ENCODE measurements at places on chromosomes 3 and 15.

DNA sequence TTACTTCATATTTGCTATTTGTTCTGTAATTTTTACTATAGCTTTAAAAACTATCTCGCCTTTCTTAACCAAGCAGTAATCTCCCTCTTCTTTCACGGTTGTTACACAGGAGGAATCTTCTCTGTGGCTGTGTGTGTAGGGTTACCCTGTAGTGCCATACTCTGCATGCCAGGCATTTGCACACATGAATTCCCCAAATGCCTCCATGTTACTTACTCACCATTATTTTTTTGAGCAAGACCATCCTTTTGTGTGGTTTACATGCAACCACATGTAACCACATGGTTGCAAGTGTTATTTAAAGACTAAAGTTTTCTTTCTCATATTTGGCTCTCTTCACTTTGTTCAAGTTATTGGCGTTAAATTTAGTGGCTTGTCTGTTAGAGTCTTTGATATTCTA lies 45.5 kb downstream of the HPS3 start:
- DNase-seq, result no peak

DNA sequence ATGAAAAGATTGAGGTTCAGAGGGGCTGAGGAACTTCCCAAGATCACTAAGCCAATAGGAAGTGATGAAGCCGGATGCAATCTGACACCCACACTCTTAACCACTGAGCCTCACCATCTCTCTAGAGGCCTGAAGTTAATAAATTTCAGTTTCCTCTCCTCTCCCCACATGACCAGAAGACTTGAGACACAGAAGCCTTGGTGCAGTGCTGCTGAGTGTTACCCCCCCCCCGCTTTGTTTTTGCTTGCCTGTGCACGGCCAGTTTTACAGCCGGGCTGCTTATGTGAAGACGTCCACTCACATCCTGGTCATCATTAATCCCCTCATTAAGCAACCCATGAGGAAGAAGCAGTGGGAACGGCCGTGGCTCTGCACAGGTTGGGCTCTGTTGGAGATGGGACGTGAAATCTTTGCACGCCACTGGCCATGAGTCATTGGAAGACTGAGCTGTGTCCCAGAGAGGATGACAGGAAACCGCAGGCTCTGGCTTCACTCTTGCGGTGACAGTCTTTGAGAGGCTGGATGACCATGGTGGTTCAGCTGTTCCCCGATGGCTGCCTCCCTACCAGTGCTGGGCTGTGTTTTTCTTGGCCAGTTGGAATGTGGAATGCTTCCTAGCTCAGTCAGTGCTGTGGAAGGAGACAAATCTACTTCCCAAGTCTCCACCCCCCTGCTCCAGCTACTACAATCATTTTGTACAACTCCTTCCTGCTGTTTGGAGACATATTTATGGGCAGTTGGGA lies 232.6 kb upstream of the LRTM1 start:
- no peak for DNase-seq

DNA sequence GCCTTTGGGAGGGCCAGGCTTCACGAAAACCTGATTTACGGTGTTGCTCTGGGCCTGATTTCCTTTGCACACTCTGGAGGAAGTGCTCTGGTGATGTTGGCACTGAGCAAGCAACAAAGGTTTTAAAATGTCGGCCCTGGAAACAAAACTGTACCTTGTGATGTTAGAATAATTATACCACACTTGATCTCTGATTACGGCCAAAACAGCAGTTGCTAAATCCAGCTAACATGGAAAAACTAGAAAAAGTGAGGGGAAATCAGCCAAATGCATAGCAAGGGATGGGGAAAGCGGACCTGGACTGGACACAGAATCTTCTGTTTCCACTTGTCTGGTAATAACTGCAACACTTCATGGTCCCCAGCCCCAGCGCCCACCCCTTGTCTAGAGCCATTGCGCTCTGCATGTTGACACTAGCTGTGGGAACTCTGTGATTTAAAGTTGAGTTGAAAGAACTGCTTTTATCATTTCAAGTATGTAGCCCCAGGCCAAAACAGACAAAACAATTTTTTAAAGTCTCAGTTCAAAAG lies 120.1 kb downstream of the VGLL4 start:
- DNase-seq, result no peak

DNA sequence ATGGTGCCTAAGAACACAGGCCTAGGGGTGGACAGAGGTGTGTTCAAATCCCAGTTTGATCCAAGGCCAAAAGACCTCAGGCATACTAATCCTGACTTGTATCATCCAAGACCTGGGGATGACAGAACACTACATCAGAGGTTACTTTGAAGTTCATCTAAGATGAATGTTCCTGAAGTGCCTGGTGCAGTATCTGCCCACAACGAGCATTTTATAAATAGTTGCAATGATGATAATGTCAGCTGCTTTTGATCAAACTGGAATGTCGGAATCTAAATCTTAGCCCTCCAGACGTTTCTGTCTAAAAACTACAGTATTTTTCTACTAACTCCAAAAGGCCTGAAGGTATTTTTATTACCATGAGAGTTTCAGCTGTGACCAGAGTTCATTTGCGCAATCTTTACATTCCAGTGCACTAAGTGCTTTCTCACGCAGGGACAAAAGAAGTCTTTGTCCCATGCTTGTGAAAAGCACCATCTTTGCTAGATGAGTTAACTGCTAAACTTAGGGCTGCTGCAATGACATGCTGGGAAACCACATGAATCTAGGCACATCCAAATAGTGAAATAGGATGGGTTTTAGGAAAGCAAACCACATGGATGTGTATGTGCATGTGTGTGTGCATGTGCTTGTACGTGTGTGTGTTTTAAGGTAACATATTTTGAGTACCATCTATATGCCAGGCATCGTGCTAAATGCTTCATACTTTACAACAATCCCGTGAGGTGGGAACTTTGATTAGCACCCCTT lies 18.1 kb downstream of the ANXA2 start:
- peak; percentile 95 for DNase-seq

GRCh38 chr3:32510075-32510724 lies 7.5 kb upstream of the CMTM6 start:
- DNase-seq, result peak; percentile 48

- no peak for DNase-seq
These were observed 102.8 kb downstream of the CHSY1 start for GRCh38 chr15:101148881-101149664.

- DNase-seq, result no peak
These were observed 479.8 kb upstream of the TBL1XR1 start for GRCh38 chr3:177676947-177677587.
